ENCODE measurements at places on chromosomes 1 and 21.

- no peak for DNase-seq
Observed at GRCh38 chr1:52424231-52424636, 19.8 kb downstream of the PRPF38A start.

DNA sequence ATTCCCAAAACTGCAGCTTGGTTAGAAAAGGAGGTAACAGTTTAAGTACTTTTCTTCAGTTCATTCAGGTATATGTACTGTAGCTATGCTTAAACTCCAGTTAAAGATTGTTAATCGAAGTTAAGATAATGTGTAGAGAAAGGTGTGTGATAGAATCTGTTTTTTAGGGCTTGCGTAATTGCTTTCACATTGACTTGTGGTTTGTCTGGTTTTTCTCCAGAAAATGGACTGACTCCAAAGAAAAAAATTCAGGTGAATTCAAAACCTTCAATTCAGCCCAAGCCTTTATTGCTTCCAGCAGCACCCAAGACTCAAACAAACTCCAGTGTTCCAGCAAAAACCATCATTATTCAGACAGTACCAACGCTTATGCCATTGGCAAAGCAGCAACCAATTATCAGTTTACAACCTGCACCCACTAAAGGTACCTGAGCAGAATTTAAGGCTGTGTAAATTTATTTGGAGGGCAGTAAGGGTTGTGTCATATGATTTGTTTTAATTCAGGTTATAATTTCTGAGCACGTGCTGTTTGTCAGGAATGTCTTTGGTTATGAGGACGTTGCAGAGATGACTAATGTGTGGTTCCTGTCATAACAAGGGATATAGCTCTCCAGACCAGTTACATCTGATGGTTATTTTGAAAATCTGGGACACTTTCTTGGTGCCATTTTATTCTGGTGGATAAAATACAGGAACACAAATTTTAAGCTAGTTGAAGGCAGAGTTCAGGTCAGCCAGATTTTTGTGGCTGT is 26.0 kb downstream of the ATF6 start:
- no peak for DNase-seq

DNA sequence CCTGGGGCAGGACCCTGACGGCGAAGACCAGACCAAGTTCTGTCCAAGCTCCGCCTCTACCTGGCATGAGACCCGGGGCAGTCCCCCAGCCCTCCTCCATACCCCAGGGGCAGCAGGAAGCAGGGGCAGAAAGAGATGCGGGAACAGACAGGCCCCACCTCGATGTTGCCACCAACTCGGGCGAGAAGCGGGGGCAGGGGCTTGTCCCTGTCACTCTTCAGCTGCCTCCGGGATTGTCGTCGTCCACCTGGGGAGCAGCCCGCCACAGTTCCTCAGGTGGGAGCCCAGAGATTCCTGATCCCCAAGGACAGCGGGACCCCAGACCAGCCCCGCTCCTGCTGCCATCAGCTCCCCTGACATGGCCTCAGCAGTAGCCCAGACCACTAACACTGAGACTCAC is 54.8 kb downstream of the CHD5 start:
- DNase-seq, result no peak

- no peak for DNase-seq
Observed at GRCh38 chr1:182348961-182349747, 42.4 kb downstream of the GLUL start.

GRCh38 chr1:220462752-220463151 is 65.2 kb upstream of the MARK1 start:
- DNase-seq, result no peak

DNA sequence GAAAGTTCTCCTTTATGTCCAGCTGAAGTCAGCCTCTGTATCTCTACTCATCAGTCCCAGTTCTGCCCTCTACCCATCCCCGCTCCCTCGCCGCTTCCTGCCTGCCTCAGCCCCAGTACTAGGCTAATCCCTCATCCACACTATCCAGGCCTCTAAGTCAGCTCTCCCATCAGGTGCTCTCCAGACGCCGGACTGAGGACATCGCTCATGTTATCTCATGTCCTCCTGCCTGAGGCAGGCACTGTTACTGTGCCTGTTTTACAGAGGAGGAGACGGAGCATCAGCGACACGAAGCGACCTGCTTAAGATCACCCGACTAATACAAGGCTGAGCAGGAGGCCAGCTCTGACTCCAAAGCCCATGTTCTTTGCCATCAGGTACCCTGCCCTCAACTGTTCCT is 57.3 kb upstream of the RUNX3 start:
- DNase-seq, result no peak

- no peak for DNase-seq
Observed at GRCh38 chr1:12461754-12462153, 156.3 kb downstream of the DHRS3 start.

- DNase-seq, result no peak
Observed at GRCh38 chr1:235888119-235888643, 21.5 kb upstream of the LYST start.

DNA sequence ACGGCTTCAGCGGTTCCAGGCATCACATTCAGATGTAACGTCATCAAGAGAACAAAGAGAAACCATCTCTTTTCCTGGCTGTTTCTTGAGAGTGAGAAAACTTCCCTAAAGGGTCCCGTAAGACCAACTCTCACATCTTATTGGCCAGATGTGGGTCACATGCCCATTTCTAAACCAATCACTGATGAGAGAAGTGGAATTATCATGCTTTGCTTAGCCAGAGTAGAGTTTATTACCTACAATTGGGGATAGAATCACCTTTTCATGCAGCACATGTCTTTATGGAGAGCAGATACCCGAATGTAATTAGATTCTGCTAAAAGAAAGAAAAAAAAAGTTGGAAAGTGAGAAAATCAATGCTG is 54.4 kb downstream of the LYPLAL1 start:
- DNase-seq, result no peak

GRCh38 chr1:195697130-195697529 is 911.1 kb downstream of the KCNT2 start:
- no peak for DNase-seq

DNA sequence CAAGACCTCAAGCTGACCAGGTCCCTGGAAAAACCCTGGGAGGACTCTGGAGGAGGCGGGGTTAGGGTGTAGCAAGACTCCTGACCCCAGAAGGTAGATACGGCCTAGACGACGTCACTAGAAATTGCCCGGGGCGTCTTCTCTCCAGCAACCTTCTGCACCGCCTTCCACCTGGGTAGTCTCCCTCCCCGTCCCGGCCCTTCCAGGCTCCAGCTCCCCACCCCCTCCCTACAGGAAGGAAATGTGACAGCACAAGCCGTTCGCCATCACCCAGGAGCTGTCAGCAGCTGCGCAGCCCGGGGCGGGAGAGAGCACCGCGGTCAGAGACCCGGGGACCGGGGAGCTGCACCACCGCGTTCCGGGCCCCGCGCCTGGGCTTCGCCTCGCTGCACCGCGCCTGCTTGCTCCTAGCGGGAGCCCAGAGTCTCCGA is 20.0 kb downstream of the SERTAD4 start:
- DNase-seq, result no peak

DNA sequence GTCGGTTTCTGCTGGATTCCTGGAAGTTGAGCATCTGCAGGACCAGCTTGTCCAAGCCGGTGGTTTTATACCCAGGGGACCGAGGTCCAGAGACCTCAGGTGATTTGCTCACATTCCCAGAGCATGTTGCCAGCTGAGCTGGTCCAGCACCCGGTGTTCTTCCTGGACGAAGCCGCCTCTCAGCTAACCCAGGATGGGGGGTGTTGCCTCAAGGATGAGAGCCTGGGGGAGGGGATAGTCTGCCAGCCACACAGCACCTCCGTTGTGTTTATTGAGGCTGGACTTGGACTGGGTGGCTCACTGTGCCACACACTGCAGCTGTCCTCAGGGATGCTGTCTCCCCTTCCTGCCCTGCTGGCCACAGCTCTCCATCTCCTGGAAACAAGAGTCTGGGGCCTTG is 1.5 kb downstream of the TMEM201 start:
- DNase-seq, result no peak

GRCh38 chr1:220344745-220345144 is 72.5 kb upstream of the RAB3GAP2 start:
- no peak for DNase-seq

DNA sequence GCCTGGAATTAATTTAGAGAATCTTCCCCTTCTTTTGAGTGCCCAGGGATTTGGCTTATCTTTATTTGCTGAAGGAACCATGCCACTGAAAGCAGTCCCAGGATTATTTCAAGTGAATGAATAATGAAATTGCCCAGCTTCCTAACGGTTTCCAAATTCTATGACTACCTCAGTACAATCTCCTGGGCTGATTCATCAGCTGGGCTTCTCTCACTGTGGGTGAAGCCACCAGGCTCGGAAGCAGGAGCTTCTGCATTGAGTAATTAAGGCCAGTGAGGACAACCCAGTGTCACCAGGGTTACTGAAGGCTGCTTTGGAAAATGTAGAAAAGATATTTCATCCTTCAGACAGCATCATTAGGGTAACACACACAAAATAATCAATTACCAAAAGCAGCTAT is 169.8 kb downstream of the DAB1 start:
- DNase-seq, result no peak

DNA sequence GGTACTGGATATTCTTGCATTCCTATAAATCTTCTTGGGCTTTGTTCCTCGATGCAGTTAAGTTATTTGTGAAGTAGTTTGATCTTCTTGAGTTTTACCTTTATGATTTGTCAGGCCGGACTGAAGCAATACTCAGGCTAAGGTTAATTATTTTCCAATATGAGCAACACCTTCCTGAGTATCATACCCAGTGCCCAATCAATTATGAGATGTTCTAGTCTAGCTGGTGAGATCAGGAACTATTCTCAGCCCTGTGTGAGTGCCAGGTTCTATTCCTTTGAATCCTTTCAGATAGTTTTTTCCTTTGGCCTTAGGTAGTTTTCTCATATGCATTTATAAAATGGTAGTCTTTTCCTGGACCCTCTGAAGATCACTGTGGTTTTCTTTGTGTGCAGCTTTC is 92.5 kb downstream of the SCMH1 start:
- no peak for DNase-seq

DNA sequence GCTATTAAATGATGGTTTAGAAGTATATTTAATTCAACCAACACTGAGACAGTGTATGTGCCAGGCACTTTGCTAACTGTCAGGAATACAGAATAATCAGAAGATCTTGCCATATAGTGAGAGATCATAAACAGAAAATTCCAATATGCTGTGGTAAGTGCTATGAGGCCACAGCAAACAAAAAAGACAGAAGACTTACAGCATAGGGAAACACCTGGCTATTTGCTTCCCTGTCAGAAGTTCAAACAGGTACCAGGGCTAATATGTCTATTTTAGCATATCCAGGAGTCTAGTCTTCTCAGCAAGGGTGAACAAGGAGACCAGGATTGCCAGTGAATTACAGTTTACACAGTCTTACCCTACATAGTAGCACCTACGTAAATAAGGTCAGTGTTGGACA is 30.4 kb downstream of the TRIT1 start:
- no peak for DNase-seq

- no peak for DNase-seq
Observed at GRCh38 chr1:30664103-30664755, 59.2 kb downstream of the MATN1 start.

GRCh38 chr1:116825207-116825719 is 71.0 kb downstream of the CD2 start:
- no peak for DNase-seq

Data from HFF-Myc (cell line).